ENCODE measurements at places on chromosomes 6 and 20.
A peak's percentile ranks its signal among the peaks of the same experiment; 100 is the strongest.

DNA sequence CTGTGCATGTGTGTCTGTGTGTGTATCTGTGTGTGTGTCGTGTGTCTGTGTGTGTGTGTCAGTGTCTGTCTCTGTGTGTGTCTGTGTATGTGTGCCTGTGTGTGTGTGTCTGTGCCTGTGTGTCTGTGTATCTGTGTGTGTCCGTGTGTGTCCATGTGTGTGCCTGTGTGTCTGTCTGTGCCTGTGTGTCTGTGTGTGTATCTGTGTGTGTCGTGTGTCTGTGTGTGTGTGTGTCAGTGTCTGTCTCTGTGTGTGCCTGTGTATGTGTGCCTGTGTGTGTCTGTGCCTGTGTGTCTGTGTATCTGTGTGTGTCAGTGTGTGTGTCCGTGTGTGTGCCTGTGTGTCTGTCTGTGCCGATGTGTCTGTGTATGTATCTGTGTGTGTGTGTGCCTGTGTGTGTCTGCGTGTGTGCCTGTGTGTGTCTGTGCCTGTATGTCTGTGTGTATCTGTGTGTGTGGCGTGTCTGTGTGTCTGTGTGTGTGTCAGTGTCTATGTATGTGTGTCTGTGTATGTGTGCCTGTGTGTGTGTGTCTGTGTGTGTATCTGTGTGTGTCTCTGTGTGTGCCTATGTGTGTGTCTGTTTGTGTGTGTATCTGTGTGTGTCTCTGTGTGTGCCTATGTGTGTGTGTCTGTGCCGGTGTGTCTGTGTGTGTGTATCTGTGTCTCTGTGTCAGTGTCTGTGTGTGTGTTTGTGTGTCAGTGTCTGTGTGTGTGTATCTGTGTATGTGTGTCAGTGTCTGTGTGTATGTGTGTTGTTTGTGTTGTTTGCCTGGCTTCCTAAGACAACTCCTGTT, 11.6 kb downstream of the SNPH start:
- no peak for DNase-seq

DNA sequence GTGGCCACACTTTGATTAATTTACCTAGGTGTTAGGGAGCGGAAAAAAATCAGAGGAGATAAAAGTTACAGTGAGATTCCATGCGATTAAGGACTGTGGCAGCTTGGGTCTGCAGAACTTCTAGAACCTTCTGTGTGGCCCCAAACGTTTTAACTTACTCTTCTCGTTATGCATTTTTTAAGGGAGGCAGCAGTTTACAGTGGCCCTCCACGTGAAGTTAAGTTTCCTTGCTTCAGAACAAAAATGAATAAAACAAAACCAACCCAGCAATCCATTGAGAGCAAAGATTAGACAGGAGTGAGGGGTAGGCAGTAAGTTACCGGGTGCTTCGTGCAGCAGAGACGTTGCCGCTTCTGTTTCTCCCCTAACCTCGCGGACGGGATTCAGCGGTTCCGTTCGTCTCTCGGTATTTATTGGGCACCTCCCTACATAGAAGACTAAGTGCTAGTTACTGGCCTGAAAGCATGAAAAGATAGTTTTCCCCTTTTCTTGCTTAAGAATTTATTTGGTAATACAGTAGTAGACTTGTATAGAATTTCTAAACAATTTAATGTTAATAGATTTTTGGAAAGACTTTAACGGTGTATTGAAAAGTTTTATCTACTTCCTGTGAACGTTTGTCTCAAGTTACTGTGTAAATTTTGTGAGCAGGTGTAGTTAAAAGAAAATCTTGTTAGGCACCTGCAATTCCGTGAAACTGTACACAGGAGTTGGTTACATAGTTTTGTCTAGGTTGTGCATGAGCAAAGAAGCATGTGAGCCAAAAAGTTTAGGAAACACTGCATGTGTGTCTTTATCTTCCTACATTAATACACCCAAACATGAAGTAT, 1.1 kb downstream of the BAG2 start:
- no peak for DNase-seq

- DNase-seq = no peak
Measured at GRCh38 chr6:15734118-15734897, 71.5 kb upstream of the DTNBP1 start.

GRCh38 chr6:137494281-137494987, at the start of gene OLIG3:
TSS of gene OLIG3 (minus strand) at chr6:137494394. CDS start at chr6:137494170, 224 bp downstream.
- peak; percentile 46 for DNase-seq

DNA sequence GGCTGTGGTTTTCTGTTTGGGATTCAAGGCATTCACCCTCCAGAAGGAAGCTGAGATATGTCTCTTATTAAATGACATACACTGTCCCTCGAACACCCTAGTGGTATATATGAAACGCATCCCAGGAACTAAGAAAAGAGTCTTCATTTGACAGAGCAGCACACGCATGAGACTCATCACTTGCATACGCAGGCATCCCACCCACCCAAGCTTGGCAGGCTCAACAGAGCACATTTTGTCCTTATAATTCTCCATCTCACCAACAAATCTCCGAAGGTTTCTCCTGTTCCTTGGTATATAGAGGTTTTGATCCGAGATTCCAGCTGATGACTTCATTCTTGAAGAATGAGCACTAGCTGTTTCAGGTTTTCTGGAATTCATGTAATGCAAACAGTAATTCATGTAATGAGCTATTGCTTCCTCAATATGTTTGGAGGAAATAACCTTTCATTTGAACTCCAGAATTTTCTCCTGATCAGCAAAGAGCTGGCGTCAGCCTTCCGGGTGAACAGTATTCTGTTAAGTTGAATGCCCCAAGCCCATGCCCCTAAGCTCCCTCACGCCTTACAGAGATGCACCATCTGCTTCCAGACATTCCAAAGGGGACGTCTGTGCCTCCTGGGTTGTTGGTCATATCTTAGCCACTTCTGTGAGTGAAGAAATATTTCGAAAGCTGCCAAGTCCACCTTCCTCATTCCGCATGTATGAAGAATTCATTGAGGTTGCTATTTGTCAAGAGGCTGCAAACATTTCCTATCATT, 66.0 kb upstream of the CDH4 start:
- no peak for DNase-seq

Data from stimulated activated CD8-positive, alpha-beta memory T cell treated with anti-CD3 and anti-CD28 coated beads, Interleukin-7, amount 100 ng/mL, for 4 hours (primary cell).